ENCODE measurements at places on chromosomes 2 and 18.

GRCh38 chr2:48332286-48332685, 197.7 kb upstream of the STON1 start:
- DNase-seq: no peak

GRCh38 chr2:217367464-217367863, 507.6 kb upstream of the TNP1 start:
- no peak for DNase-seq

GRCh38 chr18:72993250-72993649, 125.5 kb upstream of the NETO1 start:
- DNase-seq: no peak

DNA sequence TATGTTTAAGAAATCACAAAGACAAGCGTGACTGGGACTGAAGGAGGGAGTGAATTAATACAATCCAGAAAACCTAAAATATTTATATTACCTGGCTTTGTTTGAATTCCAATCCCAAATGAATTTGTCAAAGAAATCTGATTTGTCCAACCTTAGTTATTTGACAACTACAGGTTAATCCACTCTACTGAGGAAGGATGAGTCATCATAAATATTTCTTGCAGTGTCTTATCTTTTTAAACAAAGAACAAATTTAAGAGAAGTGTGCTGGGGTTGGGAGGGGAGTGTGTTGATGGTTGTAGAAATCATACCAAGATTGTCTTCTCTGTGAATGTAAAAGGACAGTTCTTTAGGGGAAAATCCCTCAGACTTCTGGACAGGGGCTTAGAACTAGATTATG, 1106.3 kb upstream of the SLC39A10 start:
- no peak for DNase-seq

GRCh38 chr2:126448611-126449010, 207.3 kb upstream of the GYPC start:
- DNase-seq: no peak

- DNase-seq: no peak
These were observed 15.8 kb downstream of the ITGA4 start for GRCh38 chr2:181472990-181473389.

DNA sequence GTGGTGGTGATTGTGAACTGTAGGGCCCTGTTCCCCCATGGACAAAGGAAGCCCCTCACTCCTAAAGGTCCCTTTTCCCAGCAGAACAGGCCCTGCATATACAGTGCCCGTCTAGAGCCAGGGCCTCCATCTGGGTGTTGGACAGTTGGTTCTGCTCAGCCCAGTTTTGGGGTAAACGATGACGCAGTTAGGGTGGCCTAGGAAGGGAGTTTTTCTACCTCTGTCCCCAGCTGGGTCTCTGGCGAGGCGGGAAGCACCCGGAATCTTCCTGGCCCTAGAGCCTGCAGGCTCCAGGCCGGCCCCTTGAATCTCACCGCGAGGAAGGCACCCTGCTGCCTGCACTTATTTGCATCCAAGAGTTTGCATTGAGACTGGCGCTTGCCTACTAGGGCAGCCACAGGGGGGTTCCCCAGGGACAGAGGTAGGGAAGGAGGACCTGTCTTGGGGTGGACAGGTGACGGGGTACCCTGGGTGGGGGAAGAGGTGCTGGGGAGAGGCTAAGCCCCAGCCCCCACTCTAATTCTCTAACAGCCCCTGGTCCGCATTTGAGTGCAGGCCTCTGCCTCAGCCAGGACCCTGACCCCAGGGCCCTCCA, 529 bp upstream of the MTA3 start:
- no peak for DNase-seq

- no peak for DNase-seq
These were observed 178.2 kb upstream of the RASGRP3 start for GRCh38 chr2:33298233-33298632.

- no peak for DNase-seq
These were observed 79.3 kb downstream of the SH3RF3 start for GRCh38 chr2:109208071-109208950.

DNA sequence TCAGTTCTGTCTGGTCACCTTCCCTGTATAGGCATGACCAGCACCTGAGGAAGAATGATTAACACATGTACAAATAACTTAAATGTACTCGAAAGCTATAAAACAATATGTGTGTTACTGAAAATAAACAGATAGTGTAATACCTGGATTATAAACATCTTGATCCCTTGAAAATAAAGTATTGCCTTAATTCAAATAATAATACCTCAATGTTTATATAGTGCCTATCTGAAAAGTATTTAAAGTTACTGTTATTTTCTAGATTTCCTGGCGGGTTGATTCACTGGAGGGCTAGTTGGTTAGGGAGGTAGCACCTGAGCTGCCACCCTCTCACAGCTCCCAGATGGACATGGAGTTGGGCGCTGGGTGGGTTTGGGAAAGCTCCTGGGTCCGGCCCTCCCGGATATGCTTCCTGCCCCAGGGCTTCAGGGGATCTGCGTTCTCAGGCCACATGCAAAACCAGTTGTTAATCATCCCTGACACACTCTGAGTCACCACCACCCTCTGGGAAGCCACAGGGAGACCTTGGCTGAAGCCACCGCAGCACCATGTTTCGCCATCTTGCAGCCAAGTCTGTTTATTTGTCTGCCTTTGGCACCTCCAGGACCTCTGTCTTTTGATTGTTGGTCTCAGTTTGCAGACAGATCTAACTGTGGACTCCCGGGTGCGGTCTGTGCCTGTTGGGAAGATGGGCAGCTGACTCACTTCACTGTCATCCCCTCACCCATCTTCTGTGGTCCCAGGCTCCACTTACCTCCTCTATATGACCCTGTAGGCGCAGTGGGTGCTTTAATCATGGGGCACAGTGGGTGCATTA, 35.3 kb downstream of the RAB31 start:
- DNase-seq: peak; percentile 87

- no peak for DNase-seq
These were observed 59.3 kb downstream of the SERTAD2 start for GRCh38 chr2:64594226-64594989.

DNA sequence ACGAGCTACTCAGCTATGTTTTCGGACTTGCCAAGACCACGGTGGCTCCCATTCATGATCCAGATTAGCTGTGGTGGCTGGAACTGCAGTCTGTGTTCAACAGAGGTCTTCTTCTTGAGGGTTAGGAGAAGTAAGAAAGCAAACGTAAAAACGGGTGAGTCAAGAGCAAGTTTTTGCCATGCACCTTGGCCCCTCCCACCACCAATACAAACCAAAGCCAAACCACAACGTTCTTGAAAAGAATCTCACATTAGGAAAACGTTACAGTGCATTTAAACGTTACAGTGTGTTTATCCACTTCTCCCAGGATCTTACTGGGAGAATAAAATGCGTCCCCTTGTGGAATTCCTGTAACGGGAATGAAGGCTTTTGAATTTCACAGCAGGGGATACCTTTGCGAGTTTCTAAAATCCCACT, 725 bp downstream of the FBXO48 start:
- DNase-seq: peak; percentile 78

DNA sequence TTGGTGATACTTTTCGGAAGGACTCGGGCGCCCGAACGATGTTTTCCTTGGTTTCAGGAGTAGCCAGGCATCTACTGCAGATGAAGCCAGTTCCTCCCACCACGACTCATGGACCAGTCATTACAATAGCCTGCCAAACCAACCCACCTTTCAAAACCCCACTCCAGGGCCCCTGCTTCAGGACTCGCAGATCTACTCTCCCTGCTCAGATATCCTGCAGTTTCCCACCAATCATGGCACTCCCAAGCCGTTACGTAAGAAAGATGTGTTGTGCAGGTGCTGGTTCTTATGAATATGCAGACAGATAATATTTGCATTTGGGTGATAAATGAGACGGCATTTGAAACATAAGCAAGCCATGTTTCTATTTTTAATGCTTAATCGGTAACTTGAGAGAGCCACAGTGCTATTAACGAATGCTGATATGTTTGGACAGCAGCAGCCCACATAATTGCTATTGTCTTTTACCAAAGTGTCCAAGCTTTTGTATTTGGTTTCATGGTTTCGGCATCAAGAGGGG, 3.5 kb upstream of the CYS1 start:
- no peak for DNase-seq

DNA sequence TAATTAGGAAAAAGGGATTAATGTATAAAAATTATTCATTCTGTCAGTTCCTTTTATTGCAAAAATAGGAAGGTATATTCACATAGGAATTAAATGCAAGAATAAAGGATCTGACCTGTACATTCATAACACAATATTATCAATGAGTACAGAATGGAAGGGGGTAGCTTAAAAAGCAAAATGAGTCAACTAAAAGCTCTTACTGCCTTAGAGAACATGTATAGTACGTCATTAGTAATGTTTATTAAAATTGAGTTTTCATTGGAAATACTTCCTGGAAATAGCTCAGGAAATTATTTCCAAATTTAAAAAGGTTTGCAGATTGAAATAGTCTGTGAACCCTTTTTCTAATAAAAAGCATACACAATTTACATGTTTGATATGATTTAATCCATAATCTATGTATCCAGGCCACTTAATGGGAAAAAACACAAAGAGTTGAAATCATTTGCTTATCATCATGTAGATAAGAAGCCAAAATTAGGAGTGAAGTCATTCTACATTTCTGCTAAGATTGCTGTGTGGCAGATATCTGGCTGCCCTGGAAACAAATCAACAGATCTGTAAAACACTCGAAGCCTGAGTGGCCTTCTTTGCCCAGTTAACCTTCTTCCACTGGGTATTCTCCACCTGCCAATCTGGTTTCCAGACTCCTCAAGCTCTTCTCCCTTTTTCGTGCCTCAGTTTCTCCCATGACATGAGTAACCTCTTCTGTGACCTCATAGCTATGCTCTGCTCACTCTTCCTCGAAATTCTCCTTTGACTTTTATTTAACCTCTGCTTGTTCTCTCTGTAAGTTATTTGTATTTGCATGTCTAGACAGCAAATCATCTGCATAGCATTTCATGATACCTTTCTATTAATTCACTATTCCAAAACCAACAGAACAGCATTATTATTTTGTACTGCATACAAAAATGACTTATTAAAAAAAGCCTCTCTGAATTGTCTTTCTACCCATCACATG, 181.2 kb upstream of the REV1 start:
- no peak for DNase-seq

DNA sequence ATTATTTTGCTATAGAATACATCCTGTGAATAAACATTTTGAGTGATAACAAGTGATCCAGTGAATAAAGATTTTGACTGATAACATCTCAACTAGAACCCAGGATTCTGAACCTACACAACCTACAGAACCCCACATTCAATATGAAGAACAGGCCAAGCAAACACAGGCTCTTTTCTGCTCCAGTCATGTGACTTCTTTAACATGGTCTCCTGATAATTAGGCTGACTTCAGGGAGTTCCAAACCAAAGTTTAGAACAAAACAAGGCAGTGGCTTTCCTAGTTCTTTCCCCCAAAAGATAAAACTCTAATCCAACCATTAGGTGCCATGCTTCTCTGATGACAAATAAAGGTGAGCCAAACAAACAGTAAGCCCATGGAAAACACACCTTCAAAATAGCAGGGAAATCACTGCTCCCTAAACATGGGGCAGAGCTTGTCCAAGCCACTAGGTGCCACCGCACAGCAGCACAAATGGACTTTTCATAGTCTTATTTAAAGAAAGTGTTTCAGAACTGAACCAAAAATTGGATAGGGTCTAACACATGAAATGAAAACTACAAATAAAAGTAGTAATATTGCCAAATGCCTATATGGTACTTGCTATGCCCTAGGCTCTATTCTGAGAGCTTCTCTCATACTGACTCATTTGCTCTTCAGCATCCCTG, 95.3 kb downstream of the EVA1A start:
- no peak for DNase-seq

DNA sequence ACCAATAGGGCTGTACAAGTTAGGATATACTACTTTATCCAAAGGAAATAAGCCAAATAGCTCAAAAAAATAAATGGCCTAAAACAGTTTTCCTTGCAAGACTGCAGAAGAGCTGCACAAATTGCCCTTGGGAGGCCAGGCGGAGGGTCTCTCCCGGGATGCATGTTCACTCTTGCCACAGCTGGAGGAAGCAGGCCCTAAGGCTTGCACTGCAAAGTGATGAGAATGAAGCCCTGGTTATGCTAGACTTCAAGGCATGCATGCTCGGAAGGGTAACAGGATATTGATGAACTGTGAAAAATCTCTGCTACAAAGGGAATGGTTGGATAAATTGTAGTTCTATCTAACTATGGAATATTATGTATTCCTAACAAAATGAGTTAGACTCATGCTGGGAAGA, 27.5 kb upstream of the LDLRAD4 start:
- DNase-seq: no peak

DNA sequence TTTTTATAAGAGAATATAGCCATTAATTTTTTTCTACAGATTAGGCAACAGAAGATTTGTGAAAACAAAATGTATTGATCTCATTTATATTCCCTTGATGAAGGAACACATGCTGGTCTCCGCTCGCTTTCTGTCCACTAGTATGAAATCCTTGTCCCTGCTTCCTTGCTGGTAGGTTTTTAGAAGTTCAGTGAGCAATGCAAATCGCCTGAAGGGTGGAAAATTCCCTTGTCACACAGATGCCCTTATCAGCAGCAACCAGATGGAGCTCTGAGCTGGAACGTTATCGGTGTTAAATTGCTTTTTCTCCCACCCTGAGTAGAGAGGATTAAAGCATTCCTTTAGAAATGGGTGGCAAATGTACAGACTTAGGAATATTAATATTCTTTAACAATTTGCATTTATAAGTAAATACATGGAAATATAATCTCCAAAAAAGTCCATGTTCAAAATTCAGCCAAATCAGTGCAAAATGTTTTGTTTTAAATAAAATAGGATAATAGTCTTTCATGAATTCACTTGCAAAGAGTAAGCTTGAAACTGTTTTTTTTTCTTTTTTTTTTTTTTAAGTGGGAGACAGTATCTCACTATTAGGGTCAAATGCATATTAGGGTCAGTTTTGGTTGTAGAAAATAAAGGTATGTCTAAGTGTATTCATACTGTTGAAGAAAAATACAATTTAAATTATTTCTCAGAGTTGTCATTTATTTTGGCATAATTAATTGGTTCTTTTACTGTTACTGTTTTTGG, 164.0 kb upstream of the MYO3B start:
- DNase-seq: no peak

DNA sequence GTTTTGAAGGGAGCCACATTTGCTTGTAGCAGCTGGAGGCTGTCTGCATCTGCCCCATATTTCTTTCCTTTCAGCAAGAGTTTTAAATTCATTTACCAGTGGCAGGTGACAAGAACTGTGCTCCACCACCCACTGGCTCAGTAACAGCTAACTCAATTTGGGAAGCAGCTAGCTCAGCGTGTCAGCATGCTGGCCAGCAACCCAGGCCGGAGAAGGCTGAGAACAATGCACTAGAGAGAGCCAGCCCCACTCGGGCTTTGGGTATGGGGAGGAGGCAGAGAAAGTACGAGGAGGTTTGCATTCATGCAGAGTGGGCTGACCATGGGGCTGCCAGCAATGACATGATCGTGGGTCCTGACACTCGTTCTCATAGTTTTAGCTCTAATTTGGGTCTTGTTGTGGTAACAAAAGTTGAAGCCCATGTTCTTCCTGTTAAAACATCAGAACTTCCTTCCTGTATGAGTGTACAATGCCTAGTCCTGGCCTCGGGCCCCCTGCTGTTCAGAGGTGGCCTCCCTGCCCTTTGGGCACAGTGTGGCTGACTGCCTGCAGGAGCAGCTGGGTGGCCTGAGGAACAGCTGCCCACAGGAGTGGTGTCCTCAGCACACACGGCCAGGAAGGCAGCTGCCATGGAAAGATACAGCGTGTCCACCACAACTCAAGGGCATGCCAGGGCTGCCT, 23.0 kb downstream of the CDC42EP3 start:
- DNase-seq: no peak

GRCh38 chr18:69265656-69266055, 135.0 kb upstream of the DOK6 start:
- no peak for DNase-seq

GRCh38 chr2:111905990-111906735, 7.8 kb downstream of the MERTK start:
- DNase-seq: no peak

GRCh38 chr2:21037671-21038108, 6.2 kb downstream of the APOB start:
- peak; percentile 49 for DNase-seq

Data from epithelial cell of prostate (primary cell).